ENCODE measurements at places on chromosomes 11 and 22. TPM values are rescaled to one million over a fixed set of nuclear protein-coding genes. Genes with fewer than 3 reads are reported as not detected.

Gene TRPM5
- total RNA-seq = 0.68 TPM

Gene SLC22A8
- 0.11 TPM for total RNA-seq

Gene WNT11
- 4.1 TPM for total RNA-seq

Gene RBMXL2
- not detected for total RNA-seq

DNA sequence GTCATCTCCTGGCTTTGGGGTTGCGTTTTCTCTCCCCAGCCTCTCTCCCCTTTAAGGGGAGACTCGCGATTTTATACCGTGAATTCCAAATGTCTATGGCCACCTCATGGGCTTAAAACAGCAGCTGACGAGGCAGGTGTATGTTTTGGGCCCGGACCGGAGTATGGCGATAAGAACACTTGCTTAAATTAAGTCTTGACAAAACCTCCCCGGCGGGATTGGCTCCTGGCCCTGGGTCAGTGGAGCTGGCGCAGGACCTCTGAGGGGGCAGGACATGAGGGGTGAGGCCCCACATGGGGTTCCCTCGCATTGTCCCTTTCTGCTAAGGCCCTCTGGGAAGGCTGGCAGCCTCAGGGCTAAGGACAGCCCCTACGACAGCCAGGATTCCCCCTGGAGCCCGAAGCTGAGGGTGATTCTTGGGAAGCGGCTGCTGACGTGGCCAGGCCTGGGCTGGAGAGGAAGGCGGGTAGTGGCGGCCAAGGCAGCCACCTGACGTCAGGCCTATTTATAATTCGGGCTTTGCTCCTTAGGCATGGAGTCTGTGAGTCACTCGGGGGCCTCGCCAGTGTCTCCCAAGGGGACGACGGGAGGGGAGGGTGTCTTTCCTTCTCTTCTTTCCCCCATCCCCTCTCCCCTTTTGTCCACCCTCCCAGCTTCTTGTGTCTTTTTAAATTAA, 12.7 kb downstream of the MYO18B start:
- DNase-seq = no peak

GRCh38 chr11:19978668-19979518, 181.4 kb downstream of the DBX1 start:
- DNase-seq = peak; percentile 46

DNA sequence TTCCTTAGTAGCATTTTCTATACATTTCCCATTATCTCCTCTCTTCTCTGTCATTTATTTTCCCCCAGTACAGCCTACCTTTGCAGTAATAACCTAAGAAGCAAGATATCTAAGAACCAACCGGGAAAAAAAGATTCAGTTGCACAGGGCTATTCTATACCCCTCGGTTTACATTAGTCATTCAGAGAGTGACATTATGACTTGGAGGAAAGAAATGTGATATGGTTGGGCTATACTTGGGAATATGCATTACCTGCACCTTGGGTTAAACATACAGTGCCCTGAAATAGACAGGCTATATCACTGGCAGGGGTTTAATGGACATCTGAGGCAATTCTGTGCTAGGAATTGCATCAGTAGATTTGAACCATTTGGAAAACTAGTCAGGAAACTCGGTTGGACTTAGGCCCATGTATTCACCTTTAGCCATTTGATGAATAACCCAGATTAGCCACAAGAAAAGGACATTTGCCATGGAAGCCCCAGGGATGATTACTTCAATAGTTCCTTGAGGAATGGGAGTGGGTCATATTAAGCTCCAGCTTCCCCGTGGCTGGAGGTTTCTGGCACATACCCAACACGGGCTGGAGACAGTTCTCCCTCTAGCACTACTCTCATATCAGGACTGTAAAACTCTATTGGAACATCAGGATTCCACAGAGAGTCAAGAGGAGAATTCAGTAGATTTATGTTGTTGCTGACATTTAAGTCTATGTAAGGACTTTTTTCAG, 973.2 kb downstream of the NTM start:
- DNase-seq = no peak

DNA sequence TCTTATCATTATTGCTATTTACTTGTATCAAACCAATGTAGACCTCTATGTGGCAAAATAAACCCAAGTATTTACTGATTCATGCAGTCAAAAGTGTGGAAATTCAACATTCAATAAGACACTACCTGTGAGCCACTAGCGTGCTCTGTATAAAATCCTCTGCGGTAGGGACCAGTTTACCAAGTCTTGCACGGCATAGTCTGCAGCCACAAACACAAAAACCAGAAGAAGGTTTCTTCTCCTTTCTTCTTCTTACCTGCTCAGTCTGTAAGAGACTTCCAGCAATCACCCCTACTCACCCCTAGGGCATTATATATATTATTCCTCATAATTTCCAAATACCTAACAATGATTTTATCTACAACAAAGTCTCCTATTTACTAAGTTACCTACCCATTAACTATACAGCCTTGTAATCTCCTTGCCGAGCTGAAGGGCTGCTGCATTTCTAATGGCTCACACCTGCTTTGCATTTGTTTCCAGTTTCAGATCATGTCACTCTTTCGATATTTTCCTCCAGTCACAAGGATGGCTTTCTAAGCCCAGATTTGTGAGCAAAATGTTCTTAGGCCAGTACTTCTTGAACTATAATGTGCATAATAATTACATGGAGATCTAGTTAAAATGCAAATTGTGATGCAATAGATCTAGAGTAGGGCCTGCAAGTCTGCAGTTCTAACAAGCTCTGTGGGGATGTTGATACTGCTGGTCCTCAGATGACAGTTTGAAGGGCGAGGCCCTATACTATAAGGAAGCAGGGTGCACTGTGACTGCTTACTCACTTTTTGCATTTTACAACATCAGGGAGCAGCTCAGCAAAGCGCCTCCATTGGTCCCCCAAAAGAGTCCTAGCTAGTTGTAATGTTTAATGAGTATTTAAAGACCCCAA, 191.9 kb upstream of the DDI1 start:
- DNase-seq = no peak

DNA sequence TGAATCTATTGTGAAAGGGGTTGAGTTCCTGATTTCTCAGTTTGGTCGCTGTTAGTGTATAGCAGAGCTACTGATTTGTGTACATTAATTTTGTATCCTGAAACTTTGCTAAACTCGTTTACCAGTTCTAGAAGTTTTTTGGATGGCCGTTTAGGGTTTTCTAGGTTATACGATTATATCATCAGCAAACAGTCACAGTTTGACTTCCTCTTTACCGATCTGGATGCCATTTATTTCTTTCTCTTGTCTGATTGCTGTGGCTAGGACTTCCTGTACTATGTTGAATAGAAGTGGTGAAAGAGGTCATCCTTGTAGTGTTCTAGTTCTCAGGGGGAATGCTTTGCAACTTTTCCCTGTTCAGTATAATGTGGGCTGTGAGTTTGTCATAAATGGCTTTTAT, 24.6 kb upstream of the OOSP4B start:
- no peak for DNase-seq

All from prostate gland (tissue), 2 donors.